ENCODE measurements at places on chromosomes 1 and 21.

- no peaks in the 10 kb centered on the region for H3K27me3 ChIP-seq
- H3K4me1 ChIP-seq = no peaks in the 10 kb centered on the region
Observed at GRCh38 chr1:57824535-57824934, 400.7 kb upstream of the DAB1 start.

- no peaks in the 10 kb centered on the region for H3K27me3 ChIP-seq
- no peaks in the 10 kb centered on the region for H3K36me3 ChIP-seq
- H3K4me3 ChIP-seq = no peak overlapping the region
- H3K4me1 ChIP-seq = no peaks in the 10 kb centered on the region
- no peak for DNase-seq
Observed at GRCh38 chr1:198947456-198947855, 308.6 kb downstream of the PTPRC start.

- peak overlapping the region; percentile 97 for H3K27ac ChIP-seq
- no peak overlapping the region for H3K4me3 ChIP-seq
- H3K4me1 ChIP-seq = peaks cover 3% of the 10 kb centered on the region
- peak; percentile 23 for DNase-seq
Observed at GRCh38 chr1:11792106-11792505, 13.7 kb downstream of the MTHFR start.

- DNase-seq = no peak
- H3K4me3 ChIP-seq = no peak overlapping the region
- H3K4me1 ChIP-seq = no peaks in the 10 kb centered on the region
Observed at GRCh38 chr1:9859281-9860014, 35.7 kb upstream of the CLSTN1 start.

DNA sequence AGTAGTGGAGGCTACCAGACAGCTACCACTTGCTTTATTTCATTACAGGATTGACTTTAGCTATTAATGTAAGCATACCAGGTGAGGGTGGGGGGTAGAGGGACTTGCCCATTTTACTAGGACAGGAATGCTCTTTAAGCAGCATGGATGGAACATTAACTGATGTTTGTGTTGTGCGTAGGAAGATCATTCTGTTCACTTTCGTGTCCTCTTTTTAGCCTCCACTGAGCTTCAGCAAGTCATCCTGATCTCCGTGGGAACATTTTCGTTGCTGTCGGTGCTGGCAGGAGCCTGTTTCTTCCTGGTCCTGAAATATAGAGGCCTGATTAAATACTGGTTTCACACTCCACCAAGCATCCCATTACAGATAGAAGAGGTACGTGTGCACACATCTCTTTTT, 29.3 kb downstream of the IFNGR2 start:
- H3K4me1 ChIP-seq = peaks cover 2% of the 10 kb centered on the region
- no peak overlapping the region for H3K4me3 ChIP-seq
- H3K27ac ChIP-seq = no peak overlapping the region
- H3K27me3 ChIP-seq = no peaks in the 10 kb centered on the region

DNA sequence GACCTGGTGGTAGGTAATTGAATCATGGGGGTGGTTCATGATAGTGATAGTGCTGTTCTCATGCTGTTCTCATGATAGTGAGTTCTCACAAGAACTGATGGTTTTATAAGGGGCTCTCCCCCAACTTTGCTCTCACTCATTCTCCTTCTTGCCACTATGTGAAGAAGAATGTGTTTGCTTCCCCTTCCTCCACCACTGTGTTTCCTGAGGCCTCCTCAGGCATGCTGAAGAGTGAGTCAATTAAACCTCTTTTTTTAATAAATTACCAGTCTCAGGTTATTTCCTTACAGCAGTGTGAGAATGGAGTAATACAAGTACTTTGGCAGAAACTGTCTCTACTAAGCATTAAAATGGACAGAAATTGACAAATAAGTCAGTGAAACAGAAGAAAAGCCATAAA, 21.6 kb downstream of the RAB3GAP2 start:
- H3K4me3 ChIP-seq = no peak overlapping the region
- H3K4me1 ChIP-seq = no peaks in the 10 kb centered on the region
- no peak for DNase-seq
- no peak overlapping the region for H3K27ac ChIP-seq

DNA sequence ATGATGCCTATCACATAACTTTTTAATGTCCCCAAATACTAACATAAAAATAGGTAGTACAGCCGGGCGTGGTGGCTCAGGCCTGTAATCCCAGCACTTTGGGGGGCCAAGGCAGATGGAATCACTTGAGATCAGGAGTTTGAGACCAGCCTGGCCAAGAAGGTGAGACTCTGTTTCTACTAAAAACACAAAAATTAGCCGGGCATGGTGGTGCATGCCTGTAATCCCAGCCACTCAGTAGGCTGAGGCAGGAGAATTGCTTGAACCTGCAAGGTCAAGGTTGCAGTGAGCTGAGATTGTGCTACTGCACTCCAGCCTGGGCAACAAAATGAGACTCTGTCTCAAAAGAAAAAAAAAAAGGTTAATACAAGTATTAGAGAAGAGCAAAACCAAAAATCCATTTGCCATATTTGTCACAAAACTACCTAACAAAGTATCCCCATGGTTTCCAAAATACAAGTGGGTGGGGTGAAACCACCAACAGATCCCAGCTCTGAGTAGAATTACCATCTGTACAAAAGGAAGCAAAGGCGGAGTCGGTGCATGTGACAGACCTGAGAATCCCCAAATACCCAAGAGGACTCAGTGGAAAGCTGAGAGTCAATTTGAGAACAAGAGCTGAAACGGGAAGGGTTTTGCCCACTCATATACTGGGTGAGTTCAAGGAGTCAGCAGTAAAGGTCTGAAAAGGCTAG, 113.2 kb downstream of the TOMM20 start:
- H3K36me3 ChIP-seq = no peaks in the 10 kb centered on the region
- no peak overlapping the region for H3K4me3 ChIP-seq
- peak; percentile 50 for DNase-seq
- H3K27ac ChIP-seq = no peak overlapping the region

- no peaks in the 10 kb centered on the region for H3K36me3 ChIP-seq
- no peak overlapping the region for H3K4me3 ChIP-seq
- no peak for DNase-seq
- H3K4me1 ChIP-seq = no peaks in the 10 kb centered on the region
Observed at GRCh38 chr1:170620164-170620563, 43.8 kb upstream of the PRRX1 start.

- no peak overlapping the region for H3K27ac ChIP-seq
- H3K36me3 ChIP-seq = no peaks in the 10 kb centered on the region
- no peak overlapping the region for H3K4me3 ChIP-seq
Observed at GRCh38 chr21:26528882-26529281, 44.2 kb downstream of the CYYR1 start.

DNA sequence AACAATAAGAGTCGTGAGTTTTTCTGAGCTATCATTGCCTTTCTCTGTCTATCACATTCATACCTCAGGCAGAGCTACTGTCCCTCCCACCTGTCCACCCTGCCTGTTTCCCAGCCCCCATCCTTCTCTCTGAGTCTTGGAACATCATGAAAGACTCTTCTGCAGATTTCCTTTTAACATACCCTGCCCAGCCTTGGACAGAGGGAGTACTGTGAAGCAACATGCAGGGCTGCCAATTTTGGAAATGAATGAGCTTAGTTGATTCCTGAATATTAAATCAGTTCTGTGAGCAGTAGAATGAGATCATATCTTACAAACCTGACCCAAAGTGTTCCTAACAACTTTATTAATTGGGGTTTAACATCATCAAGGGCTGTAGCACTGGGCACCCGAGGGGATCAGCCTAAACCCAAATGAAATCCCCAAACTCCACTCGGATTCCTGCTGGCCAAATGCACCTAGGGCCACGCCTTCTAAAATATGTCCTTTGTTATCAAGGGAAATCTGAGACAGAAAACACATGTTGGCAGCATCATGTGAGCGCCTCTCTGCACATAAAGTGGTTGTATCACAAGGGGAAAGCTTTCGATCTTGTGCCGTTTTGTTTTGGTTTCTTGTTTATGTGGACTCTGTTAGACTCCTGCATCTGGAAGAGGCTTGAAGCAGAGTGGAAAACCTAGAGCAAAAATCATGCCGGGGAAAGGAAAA, 357.6 kb downstream of the KIF26B start:
- H3K4me3 ChIP-seq = peak overlapping the region; percentile 48
- no peaks in the 10 kb centered on the region for H3K27me3 ChIP-seq
- H3K27ac ChIP-seq = no peak overlapping the region
- DNase-seq = no peak
- H3K36me3 ChIP-seq = no peaks in the 10 kb centered on the region
- H3K4me1 ChIP-seq = no peaks in the 10 kb centered on the region

DNA sequence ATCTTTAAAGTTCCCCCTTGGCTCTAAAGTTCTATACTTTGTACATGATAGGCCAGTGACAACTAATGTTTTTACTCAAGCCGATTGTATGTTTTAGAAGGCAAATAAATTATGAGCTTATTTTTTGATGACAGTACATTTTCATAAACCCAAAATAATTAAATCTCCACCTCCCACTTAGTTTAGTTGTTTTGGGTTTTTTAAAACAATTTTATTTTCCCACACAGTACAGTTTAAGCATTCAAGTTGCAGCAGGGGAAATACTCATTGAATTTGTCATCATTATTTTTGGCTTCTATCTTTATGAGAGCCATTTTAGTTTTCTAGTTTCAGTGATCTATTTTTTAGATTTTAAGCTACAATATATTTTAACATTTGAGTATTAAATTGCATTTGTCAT, 93.6 kb downstream of the OLFML2B start:
- no peak for DNase-seq
- H3K36me3 ChIP-seq = no peaks in the 10 kb centered on the region
- H3K4me1 ChIP-seq = no peaks in the 10 kb centered on the region
- H3K27me3 ChIP-seq = no peaks in the 10 kb centered on the region

DNA sequence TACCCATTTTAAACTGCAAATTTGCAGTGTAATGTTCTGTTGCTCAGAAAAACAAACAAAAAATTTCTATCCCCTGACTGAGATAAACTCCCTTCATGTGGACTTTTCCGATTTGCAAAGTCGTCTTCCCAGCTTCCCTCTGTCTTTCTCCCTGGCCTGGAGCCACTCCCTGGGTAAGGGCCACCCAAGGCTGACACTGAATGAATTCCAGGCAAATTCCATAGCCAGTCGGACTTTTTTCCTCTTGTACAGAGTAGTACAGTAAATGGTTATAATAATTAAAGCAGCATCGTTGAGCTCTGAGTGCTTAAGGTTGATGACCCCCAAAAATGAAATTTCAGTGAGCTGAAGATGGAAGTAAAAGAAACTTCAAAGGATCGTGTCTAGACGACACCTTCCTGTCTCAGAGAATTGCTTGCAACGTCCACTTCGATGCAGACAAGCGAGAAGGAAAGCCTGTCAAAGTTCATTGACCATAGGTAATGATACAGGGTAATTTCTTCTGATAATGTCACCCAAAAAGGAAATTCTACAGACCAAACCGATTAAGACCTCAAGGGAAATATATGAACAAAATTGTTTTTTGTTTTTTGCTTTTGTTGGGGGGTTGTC, 33.6 kb upstream of the LHX8 start:
- no peak overlapping the region for H3K27ac ChIP-seq
- no peaks in the 10 kb centered on the region for H3K4me1 ChIP-seq
- H3K4me3 ChIP-seq = no peak overlapping the region
- H3K36me3 ChIP-seq = no peaks in the 10 kb centered on the region
- no peak for DNase-seq

DNA sequence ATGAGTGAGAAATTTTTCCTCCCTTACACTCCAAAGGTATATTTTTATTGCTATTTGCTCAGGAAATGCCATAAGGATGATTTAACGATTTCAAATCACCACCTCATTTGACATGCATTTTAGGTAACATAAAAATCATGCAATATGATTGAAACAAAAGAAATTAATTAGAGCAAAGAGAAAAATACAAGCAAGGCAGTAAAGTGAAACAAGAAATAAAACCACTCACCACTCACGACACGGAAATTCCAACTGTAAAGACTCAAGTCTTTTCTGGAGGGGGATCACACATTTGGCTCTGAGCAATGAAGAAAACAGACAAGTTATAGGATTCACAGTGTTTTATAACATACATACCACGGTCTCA, 86.8 kb upstream of the ARHGAP29 start:
- H3K36me3 ChIP-seq = no peaks in the 10 kb centered on the region
- no peak overlapping the region for H3K4me3 ChIP-seq
- H3K27me3 ChIP-seq = no peaks in the 10 kb centered on the region
- DNase-seq = no peak

GRCh38 chr1:224080115-224080774, 33.7 kb upstream of the FBXO28 start:
- no peaks in the 10 kb centered on the region for H3K27me3 ChIP-seq
- DNase-seq = peak; percentile 11
- H3K27ac ChIP-seq = no peak overlapping the region
- no peaks in the 10 kb centered on the region for H3K4me1 ChIP-seq
- H3K4me3 ChIP-seq = no peak overlapping the region

GRCh38 chr1:182087719-182088350, 26.3 kb upstream of the ZNF648 start:
- H3K4me3 ChIP-seq = no peak overlapping the region
- no peaks in the 10 kb centered on the region for H3K27me3 ChIP-seq
- no peak overlapping the region for H3K27ac ChIP-seq
- no peaks in the 10 kb centered on the region for H3K36me3 ChIP-seq
- no peak for DNase-seq

- H3K4me3 ChIP-seq = no peak overlapping the region
- H3K27ac ChIP-seq = no peak overlapping the region
- no peaks in the 10 kb centered on the region for H3K4me1 ChIP-seq
- H3K36me3 ChIP-seq = peaks cover 5% of the 10 kb centered on the region
Observed at GRCh38 chr1:37797750-37798345, 4.2 kb downstream of the MANEAL start.

DNA sequence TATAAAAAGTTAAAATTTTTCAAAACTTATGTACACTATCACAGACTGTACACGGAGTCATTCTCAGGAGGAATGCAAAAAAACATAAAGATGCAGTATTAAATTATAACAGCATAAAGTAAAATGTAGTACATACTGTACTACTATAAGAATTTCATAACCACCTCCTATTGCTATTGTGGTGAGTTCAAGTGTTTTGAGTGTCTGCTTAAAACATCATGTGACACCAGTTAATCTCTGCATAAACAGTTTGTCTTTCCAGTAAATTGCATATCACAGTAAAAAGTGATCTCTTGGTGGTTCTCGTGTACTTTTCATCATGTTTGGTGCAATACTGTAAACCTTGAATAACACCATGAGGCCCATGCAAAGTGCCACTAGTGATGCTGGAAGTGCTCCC, 45.2 kb downstream of the SDCCAG8 start:
- H3K4me1 ChIP-seq = no peaks in the 10 kb centered on the region
- DNase-seq = no peak
- no peak overlapping the region for H3K4me3 ChIP-seq
- H3K36me3 ChIP-seq = peaks cover 4% of the 10 kb centered on the region
- no peaks in the 10 kb centered on the region for H3K27me3 ChIP-seq

DNA sequence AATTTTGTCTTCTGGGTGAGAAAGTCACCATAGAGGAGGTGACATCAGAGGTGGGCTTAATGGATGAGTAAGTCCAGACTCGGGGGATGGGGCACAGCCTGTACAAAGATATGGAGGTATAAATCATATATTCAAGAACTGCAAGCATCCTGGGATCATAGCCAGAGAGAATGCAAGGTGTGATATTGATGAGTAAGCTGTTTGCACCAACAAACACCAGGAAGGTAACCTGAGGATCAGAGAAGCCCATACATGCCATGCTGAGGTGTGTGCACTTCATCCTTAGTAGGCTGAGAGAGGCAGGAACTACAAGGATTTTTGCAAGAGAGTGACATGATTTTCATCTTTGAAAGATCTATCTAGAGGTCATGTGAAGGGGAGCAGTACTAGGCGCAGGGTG, 306.4 kb downstream of the HHAT start:
- H3K4me1 ChIP-seq = no peaks in the 10 kb centered on the region
- no peaks in the 10 kb centered on the region for H3K36me3 ChIP-seq
- no peaks in the 10 kb centered on the region for H3K27me3 ChIP-seq
- no peak for DNase-seq

- H3K36me3 ChIP-seq = no peaks in the 10 kb centered on the region
- no peak overlapping the region for H3K4me3 ChIP-seq
- H3K27ac ChIP-seq = no peak overlapping the region
- H3K4me1 ChIP-seq = no peaks in the 10 kb centered on the region
Observed at GRCh38 chr21:35291973-35292627, 243.0 kb upstream of the RUNX1 start.
